ENCODE measurements at places on chromosomes 6 and 20.

DNA sequence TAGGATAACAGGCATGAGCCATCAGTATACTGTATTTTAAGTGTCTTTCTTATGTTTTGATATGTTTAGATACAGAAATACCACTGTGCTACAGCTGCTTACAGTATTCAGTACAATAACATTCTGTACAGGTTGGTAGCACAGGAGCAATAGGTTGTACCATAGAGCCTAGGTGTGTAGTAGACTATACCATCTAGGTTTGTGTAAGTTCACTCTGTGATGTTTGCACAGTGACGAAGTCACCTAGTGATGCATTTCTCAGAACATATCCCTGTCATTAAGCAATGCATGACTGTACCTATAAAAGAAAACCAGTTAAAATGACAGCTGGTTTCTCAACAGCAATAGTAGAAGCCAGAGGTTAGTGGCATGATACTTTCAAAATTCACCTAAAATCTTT lies 3.0 kb upstream of the ZBTB24 start:
- DNase-seq = no peak

GRCh38 chr6:1285556-1285955 lies 26.3 kb upstream of the FOXQ1 start:
- no peak for DNase-seq

DNA sequence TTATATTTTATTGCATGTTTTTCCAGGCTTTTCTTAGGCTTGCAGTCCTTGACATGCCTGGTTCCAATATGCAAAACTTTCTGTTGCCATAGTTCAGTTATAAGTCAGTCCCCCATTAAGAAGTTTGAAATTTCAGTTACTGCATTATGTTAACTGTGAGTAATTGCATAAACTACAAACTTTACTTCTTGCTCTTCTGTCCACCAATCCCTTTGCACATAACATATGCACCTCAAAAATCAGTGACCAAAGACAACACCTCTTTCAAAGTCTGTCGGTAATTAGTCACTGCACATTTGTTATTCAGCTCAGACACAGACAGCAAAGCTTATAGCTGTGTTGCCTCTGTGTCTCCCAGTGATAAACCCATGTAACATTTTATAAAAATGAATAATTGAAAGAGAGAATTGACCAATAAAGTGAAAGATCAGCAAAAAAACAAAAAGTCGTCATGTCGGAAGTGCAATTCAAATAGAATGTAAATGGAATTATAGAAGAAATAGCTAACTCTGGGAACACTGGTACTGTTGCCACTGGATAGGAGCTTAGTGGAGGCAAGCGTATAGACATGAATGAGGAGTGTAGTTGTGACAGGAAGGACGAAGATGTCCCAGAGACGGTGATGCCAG lies 50.3 kb upstream of the BTBD3 start:
- DNase-seq = no peak

GRCh38 chr20:44742304-44743079 lies 3.2 kb upstream of the KCNK15 start:
- no peak for DNase-seq

GRCh38 chr6:118985123-118985830 lies 50.3 kb upstream of the MCM9 start:
- DNase-seq = no peak

DNA sequence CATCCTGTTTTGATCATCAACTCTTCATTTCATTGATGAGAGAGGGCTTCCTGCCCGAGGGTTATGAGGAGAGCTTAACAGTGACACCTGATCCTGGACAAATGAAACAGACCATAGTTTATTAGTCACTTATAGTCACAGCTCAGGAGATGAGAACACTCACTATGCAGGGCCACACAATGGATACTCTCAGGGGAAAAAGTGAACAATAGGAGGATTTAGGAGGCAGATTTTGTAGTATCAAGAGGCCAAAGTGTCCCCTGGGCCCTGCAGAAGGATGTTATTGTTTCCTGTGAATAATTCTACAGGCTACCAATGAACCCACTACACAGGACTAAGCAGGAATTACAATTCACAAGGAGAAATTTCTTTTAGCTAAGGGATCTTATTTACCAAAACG lies 772.8 kb upstream of the MAN1A1 start:
- no peak for DNase-seq

DNA sequence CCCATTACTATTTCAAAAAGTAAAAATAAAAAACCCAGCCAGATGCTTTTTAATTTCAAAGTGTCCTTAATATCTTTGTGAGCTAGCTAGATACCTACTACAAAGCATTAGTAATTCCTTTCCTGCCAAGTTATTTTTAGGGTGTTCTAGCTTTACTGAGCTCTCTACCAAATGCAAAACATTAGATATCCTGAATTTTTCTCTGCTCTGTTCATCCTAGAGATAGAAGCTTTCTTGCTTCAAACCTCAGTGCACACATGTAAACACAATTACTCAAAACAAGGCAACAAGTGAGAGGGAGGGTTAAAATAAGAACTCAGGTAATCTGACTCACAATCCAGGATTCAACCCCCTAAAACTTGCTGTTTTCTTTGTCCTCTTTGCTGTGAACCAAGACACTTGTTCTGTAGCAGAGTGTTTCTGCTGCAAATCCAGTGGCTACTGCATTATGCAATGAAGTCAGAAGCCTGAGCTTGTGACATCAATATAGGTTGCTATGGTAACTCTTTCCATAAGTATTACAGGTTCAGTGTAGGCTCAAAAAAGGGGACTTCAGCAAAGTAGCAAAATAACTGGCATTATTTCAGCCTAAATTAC lies 72.6 kb upstream of the STXBP5 start:
- no peak for DNase-seq

GRCh38 chr6:169029861-169030260 lies 223.8 kb downstream of the THBS2 start:
- DNase-seq = no peak

GRCh38 chr6:106886922-106887797 lies 87.4 kb downstream of the CD24 start:
- no peak for DNase-seq

DNA sequence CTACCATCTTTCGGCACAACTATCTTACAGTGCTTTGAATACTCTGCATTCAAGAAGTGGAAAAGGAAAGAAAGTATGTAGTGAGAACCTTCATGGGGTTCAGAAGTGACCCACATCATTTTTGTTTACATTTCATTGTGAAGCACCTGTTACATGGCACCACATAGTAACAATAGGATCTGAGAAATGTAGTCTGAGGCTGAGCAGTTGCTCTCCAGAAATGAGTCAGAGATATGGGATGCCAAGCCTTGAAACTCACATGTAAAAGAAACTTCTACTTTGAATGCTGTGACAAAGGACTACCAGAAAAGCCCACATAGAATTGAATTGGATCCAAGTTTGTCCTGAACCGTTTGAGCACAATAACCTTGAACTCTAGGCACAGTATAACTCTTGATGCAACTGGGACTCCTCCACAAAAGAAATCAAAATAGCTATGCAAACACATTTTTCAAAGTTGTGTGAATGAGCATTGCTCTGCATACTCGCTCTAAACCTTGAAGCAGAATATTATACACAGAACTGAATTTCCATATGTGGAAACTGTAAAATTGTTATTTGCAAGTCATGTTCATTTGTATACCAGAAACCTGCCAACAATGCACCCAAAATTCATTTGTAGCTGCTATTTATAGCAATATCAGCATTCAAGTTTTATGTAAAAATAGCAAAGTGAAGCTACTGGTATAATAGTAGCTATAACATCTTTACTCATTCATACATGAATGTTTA lies 400.9 kb upstream of the POU3F2 start:
- no peak for DNase-seq

- DNase-seq = no peak
Observed at GRCh38 chr6:134175532-134176263, 123.3 kb upstream of the SLC2A12 start.

GRCh38 chr6:53313784-53314400 lies 34.9 kb downstream of the ELOVL5 start:
- DNase-seq = no peak

DNA sequence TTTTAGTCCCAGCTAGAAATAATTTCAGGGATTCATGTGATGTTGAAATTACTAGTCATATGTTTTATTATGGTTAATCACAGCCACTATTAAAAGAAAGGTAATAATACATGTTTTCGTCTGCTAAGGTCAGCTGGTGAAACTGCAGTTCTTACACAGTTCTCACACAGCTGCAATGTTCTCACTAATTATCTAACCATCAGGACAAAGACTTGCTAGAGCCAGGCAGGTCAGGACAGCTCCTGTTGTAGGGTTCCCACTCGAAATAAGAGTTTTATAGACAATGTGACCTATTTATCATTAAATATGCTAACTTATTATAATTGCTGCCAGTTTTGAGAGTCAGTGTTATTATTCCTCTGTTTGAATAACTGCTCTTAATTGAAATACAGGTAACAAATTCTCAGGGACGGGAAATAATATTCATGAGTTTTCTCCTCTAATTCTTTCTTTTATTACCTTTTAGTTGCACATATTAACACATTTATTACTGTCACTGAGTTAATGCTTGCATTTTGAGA lies 97.9 kb downstream of the GJA1 start:
- DNase-seq = no peak

DNA sequence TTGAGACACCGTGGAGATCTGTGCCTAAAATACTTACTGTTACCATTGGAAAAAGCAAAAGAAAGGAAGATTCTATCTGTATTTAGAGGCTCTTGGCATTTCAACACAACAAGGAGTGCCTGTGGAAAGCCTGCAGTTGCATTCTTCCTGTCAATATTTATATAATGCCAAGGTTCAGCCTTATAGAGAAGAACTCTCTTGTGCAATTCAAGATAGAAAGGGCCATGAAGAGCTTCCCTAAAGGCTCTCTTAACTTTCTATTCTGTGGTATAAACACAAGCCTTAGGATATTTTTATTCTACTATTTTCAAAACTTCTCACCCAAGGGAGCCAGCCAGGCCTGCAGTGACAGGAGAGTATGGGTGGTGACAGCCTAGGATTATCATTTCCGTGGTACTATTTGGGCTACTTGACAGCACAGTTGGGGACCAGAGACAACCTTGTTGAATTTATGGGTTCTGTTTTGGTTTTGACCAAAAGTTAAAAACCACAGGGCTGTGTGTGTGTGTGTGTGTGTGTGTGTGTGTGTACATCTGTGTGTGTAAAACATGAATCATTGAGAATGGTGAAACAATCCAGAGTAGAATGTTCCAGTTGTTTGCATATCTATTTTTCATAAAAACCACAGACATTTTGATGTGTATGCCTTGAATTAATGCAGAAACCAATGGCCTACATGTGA lies 700.9 kb upstream of the SLC35B3 start:
- DNase-seq = no peak

DNA sequence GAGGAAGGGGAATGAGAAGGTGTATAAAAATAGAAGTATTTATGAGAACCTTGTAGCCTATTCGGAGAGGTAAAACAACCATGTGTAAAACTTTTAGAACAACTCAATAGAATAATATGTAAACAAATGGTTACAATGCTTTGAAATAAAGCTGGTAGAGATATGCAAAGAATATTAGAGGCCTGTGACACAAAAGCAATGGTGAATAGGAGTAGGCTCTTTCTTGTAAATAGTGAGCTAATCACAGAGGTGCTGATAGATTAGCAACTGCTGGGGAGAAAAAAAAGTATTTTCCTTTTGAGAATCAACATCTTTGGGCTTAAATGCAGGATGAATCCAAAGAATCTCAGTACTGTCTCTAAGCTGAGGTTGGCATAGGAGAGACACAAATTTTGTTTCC lies 7.0 kb downstream of the TMEM200A start:
- no peak for DNase-seq

GRCh38 chr6:2554651-2555260 lies 196.0 kb downstream of the MYLK4 start:
- no peak for DNase-seq

Data from CD4-positive, alpha-beta memory T cell (primary cell).